ENCODE measurements at places on chromosomes 7 and 10.
A peak's percentile ranks its signal among the peaks of the same experiment; 100 is the strongest.

DNA sequence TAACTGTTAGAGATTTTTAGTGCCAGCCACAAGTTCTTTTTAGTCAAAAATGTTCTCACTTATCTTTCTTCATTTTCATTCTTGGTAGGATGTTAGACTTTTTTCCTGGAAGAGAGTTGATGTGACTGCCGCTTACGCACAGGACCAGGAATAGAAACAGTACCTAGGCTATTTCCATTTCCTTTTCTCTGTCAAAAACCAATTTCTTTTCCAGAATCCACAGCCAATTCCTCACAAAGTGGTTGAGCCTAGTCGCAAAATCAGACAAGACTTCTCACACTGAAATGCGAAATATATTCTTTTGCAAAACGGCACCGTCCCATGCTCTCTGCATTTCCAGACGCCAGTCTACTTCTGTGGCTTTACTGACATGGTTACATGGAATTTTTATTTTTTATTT is 394.2 kb downstream of the GALNT17 start:
- H3K27me3 ChIP-seq: no peaks in the 10 kb centered on the region
- H3K4me1 ChIP-seq: no peaks in the 10 kb centered on the region
- no peak overlapping the region for H3K4me3 ChIP-seq
- H3K27ac ChIP-seq: no peak overlapping the region
- DNase-seq: no peak
- peaks cover 1% of the 10 kb centered on the region for H3K36me3 ChIP-seq

GRCh38 chr7:143299840-143300239 is 11.7 kb downstream of the CASP2 start:
- H3K36me3 ChIP-seq: peaks cover 83% of the 10 kb centered on the region
- H3K4me3 ChIP-seq: no peak overlapping the region
- peaks cover 34% of the 10 kb centered on the region for H3K4me1 ChIP-seq
- H3K27me3 ChIP-seq: no peaks in the 10 kb centered on the region
- no peak overlapping the region for H3K27ac ChIP-seq

DNA sequence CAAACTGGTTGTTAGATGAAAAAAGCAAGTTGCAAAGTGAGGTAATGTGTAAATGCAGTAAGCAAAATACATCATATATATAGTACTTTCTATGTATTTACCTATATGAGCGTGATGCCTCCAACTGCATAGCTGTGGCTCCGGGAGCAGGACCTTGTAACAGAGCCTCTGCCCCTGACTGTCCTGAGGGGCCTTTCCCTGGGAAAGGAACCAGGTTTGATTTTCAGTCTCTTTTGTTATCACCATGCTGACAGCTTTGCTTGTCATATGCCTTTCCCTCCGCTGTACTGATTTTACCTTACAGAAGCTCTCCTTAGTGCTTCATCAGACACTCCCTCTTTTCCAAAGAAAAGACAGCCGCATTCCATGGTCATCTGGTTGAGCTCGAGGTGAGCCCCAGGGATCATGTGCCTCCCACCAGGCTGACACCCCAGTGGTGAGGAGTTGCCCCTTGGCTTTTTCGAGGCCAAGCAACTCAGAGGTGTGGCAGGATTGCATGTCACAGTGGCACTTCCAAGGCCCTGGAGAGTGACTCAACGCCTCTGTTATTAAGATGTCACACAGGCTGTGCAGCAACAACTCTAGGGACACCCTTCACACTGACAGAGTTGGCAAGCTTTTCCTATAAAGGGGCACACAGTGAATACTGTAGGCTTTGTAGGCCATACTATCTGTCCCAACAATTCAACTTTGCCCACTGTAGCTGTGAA is 78.9 kb downstream of the ALOX5 start:
- H3K4me3 ChIP-seq: no peak overlapping the region
- no peaks in the 10 kb centered on the region for H3K4me1 ChIP-seq
- DNase-seq: no peak
- H3K36me3 ChIP-seq: peaks cover 3% of the 10 kb centered on the region
- no peak overlapping the region for H3K27ac ChIP-seq

DNA sequence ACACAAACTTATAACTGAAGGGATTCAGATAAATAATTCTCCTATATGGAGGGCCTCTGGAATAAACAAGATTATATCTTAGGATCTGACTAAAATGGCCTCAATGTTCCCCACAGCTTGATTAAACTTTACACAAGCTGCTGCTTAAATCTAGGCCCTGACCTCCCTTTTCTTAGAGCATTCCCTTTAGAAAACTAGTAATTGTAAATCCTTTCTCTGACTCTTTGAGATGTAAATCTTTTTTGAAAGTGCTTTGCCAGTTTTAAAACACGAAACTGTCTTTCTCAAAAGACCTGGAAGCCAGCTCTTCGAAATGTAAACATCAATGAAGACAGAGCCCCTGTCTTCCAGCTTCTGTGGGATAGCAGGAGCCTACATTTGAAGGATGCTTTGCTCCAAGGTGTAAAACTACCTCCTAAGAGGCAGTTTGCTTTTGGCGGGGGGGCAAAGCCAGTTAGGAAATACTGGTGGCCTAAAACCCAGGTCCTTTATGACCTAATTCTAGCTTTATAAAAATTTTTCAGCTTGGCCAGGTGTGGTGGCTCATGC is 758.7 kb downstream of the CNTNAP2 start:
- no peak overlapping the region for H3K27ac ChIP-seq
- H3K36me3 ChIP-seq: no peaks in the 10 kb centered on the region
- H3K27me3 ChIP-seq: no peaks in the 10 kb centered on the region
- DNase-seq: no peak
- no peak overlapping the region for H3K4me3 ChIP-seq

- H3K4me3 ChIP-seq: no peak overlapping the region
- H3K36me3 ChIP-seq: no peaks in the 10 kb centered on the region
- H3K27me3 ChIP-seq: no peaks in the 10 kb centered on the region
- no peak overlapping the region for H3K27ac ChIP-seq
Observed at GRCh38 chr7:51009716-51010496, 227.2 kb upstream of the GRB10 start.

DNA sequence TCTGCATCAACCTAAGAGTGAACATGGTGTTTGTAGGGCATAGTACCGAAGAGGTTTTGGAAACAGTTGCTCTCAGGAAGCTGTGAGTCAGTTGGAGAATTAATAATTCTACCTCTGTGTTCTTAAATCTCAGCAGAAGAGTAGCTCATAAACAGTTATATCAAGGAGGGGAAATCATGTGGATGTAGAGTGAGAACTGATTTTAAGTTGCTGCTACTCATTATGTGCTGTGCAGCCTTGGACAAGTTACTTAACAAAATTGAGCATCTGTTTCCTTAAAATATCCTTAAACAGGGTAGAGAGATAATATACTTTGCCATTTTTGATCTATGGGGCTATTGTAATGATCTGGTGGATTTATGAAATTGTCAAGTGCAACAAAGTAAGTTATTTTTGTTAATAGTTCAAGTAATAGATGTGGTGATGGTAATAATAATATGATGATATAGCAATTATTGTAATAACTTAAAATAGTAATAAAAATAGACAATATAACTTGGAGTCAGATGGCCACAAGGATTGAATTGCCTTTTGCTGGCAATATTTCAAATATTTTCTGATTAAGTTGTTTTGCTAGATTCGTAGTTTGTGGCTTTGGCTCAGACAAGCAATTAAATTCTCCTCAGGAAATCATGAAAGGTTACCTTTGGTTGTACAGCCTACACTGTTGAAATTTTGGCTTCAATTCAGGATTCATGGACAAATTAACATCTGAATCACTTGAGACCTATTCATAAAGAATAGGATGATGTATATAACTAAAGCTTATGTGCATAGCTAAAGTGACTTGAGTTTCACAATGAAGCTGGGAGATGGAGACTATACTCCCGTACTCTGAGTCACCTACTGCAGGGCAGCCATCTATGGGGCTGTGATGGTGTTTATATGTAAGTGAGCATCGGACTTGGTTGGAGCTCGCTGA is 228.5 kb downstream of the CDK14 start:
- no peaks in the 10 kb centered on the region for H3K4me1 ChIP-seq
- no peak overlapping the region for H3K4me3 ChIP-seq
- no peaks in the 10 kb centered on the region for H3K36me3 ChIP-seq
- DNase-seq: no peak
- no peak overlapping the region for H3K27ac ChIP-seq

GRCh38 chr7:19404912-19405329 is 259.7 kb upstream of the FERD3L start:
- no peaks in the 10 kb centered on the region for H3K4me1 ChIP-seq
- H3K27ac ChIP-seq: no peak overlapping the region
- H3K4me3 ChIP-seq: no peak overlapping the region

DNA sequence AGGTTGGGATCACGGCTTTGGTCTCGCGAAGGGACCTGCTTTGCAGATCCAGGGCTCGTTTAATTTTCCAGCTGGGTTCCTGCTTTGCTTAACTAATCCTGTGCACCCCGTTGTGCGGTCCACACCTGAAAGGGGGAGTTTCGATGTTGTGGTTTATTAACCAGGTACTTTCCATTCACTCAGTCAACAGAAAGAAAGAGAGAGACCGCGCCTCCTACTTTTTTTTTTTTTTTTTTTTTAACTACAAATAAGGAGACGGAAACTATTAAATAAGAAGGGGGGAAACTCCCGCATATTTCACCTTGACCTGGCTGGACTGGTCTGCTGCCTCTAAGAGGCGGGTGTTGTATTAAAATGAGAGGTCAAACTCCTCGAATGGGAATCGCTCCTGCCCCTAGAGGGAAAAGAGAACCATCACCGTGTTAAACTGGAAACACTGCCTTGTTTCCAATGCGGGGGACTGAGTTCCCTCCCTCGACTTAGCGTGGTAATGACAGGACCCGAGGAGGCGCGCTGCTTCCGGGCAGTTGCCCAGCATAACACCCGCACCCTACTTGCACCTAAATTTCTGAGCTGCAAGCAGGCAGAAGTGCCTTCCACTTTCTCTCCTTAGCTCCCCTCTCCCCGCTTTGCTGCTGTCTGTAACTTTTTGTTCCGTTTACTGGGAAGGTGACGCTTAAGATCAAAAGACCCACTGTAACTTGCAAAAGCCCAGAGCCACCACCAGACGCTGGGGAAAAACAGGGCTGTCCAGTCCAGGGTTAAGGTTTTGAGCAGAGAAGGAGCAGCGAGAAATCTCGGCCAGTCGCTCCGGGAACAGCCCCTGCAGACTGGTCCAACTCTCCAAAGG is 1.1 kb upstream of the ITGB8 start:
- peaks cover 49% of the 10 kb centered on the region for H3K27me3 ChIP-seq
- no peaks in the 10 kb centered on the region for H3K36me3 ChIP-seq
- peaks cover 20% of the 10 kb centered on the region for H3K4me1 ChIP-seq
- peak; percentile 31 for DNase-seq

- no peak for DNase-seq
- no peaks in the 10 kb centered on the region for H3K27me3 ChIP-seq
- H3K4me1 ChIP-seq: no peaks in the 10 kb centered on the region
- H3K27ac ChIP-seq: no peak overlapping the region
Observed at GRCh38 chr7:55377162-55377817, 12.2 kb downstream of the LANCL2 start.

- no peaks in the 10 kb centered on the region for H3K4me1 ChIP-seq
- H3K36me3 ChIP-seq: no peaks in the 10 kb centered on the region
- H3K27ac ChIP-seq: no peak overlapping the region
- DNase-seq: no peak
- peaks cover 5% of the 10 kb centered on the region for H3K27me3 ChIP-seq
Observed at GRCh38 chr10:18417950-18418527, 233.3 kb downstream of the NSUN6 start.

- no peak for DNase-seq
- H3K4me3 ChIP-seq: no peak overlapping the region
- no peaks in the 10 kb centered on the region for H3K4me1 ChIP-seq
- no peak overlapping the region for H3K27ac ChIP-seq
Observed at GRCh38 chr10:51343391-51343790, 269.1 kb downstream of the PRKG1 start.

GRCh38 chr7:2148189-2148588 is 84.6 kb downstream of the MAD1L1 start:
- no peak overlapping the region for H3K4me3 ChIP-seq
- H3K27me3 ChIP-seq: no peaks in the 10 kb centered on the region
- H3K4me1 ChIP-seq: no peaks in the 10 kb centered on the region
- H3K36me3 ChIP-seq: peaks cover 3% of the 10 kb centered on the region

DNA sequence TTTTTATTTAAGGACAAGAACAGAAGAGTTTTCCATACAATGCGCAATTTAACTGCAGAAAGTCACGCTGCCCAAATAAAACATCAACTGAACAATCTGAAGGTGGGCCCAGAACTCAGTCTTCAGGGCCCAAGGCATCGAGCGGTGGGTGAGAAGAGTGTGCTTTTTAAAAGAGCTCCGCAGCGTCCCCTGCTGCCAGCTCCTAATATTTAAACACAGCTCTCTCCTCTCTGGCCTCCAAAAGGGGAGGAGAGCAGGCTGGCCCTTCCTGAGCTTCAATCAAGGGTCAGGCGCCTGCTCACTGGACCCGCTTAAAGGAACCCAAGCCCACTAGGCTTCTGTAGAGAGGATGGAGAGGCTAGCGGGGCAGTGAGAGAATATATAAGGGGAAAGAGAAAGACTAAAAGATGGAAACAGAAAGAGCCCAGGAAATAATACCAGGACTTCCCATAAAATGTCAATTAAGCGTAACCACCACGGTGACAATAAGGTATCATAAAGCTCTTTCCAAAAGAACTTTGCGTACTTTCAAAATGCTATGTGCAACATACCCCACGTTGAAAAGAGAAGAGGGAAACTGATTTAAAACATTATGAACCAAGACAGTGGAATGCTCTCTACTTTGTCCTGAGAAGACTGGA is 2.8 kb downstream of the FAM53B start:
- DNase-seq: peak; percentile 88
- peak overlapping the region; percentile 65 for H3K4me3 ChIP-seq
- H3K36me3 ChIP-seq: peaks cover 6% of the 10 kb centered on the region
- peaks cover 74% of the 10 kb centered on the region for H3K4me1 ChIP-seq

GRCh38 chr10:26950934-26951333 is 90.2 kb upstream of the ABI1 start:
- no peaks in the 10 kb centered on the region for H3K36me3 ChIP-seq
- no peak overlapping the region for H3K4me3 ChIP-seq
- no peak for DNase-seq
- H3K27me3 ChIP-seq: peaks cover 6% of the 10 kb centered on the region
- H3K27ac ChIP-seq: no peak overlapping the region

GRCh38 chr10:34526758-34527730 is 288.1 kb downstream of the PARD3 start:
- no peak overlapping the region for H3K4me3 ChIP-seq
- H3K27ac ChIP-seq: no peak overlapping the region
- DNase-seq: no peak
- H3K4me1 ChIP-seq: no peaks in the 10 kb centered on the region

- no peak for DNase-seq
- no peak overlapping the region for H3K27ac ChIP-seq
- no peak overlapping the region for H3K4me3 ChIP-seq
- peaks cover 39% of the 10 kb centered on the region for H3K27me3 ChIP-seq
Observed at GRCh38 chr10:68559251-68559650, 886 bp upstream of the TET1 start.
